IPS DF 19.7 (cell line): ENCODE measurements at places on chromosomes 13 and 19.

- no peak for DNase-seq
Measured at GRCh38 chr13:95276037-95276505, 25.2 kb downstream of the ABCC4 start.

DNA sequence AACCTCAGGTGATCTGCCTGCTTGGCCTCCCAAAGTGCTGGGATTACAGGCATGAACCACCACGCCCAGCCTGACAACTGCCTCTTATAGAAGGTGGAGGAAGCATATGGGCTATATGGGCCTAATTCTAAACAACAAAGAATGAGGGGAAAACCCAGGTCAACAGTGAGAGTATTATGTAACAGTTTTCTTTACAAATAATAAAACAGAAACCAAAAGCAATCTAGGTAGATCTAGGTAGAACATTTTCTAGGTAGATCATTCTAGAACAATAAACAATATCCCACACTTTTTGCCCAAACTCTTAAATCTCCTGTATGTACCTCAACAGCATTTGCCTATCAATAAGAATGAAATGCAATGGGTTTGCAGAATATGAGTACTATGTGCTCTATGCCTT lies 267.4 kb downstream of the ABCC4 start:
- no peak for DNase-seq

GRCh38 chr13:47334173-47334572 lies 437.3 kb upstream of the HTR2A start:
- DNase-seq: no peak

DNA sequence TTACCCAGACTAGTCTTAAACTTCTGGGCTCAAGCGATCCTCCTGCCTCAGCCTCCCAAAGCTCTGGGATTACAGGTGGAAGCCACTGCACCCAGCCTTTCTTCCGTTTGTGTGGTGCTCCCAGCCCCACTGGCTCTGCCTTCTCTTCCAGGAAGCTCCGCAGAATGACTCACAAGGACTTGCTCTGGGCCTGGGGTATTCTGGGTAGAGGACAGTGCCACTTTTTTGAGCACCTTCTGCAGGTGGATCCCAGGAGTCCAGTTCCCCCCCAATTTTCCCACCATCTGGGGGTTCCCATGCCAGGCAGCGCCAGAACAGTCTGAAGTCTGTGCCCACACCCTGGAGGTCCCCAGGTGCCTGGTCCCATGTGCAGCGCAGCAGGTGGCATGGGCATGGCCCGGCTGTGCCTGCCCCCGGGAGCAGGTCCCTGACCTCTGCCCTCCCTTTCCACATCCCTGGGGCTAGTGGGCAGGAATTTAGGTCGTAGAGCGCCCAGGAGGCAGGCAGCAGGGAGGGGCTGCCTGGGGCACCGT lies 1.6 kb downstream of the REEP6 start:
- no peak for DNase-seq

- DNase-seq: no peak
Measured at GRCh38 chr19:1513499-1514294, 878 bp upstream of the ADAMTSL5 start.

- DNase-seq: no peak
Measured at GRCh38 chr19:35032356-35032865, 2.1 kb downstream of the SCN1B start.

- DNase-seq: no peak
Measured at GRCh38 chr13:110592665-110593064, 22.7 kb upstream of the NAXD start.

DNA sequence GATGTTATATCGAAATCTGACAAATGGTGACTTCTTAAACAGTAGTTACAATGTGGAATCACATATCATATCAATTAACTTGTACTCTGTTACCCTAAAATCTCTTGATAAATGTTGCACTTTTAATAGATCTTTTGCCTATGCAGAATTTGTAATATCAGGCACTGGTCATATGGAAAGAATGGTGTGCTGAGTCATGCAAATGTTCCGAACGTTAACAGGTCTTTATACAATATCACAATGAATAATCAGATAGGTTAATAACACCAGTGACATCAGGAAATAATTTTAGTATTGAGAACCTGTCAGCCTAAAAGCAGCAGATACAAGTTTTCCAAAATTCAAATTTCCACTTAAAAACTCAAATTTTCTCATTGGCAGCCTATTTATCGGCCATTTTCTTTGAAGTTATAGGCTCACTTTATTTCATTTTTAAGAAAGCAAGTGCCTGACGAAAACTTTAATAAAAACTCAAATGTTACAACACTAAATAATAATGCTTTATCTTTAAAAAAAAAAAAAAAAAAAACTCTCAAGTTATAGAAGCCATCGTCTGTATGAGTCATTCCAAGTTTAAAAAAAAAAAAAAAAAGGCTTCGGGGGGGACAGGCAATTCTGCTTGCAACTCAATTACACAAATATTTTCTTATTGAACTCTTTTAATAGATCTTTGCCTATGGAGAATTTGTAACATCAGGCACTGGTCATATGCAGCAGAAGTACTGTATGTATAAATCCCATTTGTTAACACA lies 180.9 kb downstream of the DIAPH3 start:
- no peak for DNase-seq

- no peak for DNase-seq
Measured at GRCh38 chr13:113561417-113562084, 23.0 kb upstream of the TFDP1 start.

DNA sequence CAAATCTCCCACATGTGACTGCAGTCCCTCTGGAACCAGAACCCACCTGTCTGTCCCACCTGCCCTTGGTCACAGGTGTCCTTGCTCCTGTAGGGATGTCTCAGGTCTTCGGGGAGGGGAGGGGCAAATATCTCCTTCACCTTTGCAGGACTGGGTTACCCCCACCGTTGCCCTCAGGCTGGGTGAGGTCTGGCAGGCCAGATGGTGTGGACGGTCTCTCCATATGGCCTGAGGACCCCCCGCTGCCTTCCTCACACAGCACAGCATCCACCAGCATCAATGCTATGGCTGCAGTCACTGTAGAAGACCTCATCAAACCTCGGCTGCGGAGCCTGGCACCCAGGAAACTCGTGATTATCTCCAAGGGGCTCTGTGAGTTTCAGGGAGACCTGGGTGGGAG lies 10.0 kb downstream of the SLC5A5 start:
- DNase-seq: no peak

DNA sequence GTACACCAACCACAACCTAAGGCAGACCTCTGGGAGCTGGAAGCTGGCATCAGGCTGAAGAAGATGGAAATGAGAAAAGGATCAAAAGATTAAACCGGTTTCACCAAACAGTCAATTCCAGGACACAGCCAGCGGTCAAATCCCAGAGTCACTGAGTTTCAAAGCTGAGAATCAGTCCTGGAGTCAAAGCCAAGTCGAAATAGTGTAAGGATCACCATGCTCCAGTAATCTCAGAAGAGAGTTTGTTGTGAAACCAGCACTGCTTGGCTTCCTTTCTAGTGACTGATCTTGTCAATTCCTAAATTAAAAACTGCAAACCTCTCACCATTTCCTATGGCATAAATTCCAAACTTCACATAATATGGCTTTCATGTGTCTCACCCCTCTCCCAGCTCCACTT lies 198.8 kb downstream of the GPC6 start:
- DNase-seq: no peak

DNA sequence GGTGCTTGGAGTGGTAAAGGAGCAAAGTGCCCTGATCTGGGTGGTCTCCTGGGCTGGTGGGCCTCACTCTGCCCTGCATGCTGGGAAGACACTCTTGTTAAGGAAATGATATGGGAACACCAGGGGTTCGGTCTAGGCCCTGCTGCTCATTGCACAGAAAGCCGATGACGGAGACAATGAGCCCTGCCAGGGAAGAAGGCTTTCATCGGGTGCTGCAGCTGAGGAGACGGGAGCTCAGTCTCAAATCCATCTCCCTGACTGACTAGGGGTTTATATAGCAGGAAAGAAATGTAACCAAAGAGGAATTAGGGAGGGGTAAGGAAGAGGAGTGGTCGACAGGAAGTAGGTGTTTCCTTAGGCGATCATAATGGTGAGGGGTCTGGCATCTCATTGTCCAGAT lies 253.4 kb downstream of the TEX29 start:
- DNase-seq: no peak

DNA sequence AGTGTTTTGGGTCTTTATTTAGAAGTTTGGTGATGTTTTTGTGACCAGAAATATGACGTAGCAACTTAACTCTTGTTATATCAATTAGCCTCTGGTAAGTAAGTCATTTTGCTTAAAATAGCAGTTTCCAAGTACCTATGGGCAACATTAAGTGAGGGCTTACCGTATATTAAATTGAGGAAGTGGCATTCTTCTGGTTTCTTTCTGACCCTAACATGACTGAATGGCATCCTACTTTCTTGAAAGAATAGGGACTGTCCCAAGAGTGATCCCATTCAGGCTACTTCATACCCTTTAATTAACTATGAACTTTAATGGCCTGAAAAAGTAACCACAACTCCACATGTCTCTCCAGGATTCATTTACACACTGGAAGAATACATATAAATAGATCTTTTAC lies 106.6 kb downstream of the MZT1 start:
- DNase-seq: no peak

DNA sequence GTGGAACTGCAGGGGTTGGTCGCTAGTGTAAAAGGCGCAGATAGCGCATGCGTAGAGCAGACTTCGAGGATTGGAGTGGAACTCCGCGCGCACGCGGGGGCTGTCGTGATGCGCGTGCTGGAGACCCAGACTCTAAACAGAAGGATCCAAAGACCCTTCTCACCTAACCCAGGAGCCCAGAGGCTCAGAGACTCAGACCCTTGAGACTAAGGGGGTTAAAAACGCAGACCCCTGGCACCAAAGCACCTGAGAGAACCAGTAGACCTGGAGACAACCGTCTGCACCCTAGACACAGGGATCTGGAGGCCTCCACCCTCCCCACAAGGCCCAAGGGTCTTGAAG lies 567 bp upstream of the CTU1 start:
- DNase-seq: no peak

DNA sequence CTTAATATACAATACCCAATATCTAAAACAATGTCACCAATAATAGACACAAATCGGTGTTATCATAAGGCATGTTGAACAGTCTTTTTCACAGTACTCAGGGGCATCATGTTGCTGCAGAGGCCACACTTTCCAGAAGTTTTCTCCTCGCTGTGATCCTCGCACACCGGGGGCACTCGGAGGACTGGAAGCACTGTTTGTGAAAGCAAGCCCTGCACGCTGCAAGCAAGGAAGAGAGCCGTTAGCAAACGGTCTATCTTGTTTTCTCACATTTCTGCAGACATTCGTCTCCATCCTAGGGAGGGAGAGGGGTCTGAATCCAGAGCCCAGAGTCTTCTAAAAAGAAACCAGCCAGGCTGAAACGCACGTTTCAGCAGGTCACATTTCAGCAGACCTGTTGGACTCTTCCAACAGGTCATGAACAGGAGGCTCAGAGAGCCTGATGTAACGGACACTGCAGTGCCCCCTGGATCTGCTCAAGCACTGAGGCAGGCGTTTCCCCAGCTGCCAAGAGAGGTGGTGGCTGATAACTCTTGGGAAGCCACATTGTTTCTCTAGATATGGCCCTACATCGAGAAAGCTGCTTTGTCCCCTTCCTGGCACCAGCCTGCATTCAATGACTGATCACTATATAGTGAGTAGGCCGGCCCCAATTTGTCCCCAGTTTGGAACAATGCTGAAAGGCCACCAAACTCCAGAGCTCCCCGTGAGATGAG lies 43.6 kb downstream of the RUBCNL start:
- DNase-seq: no peak

DNA sequence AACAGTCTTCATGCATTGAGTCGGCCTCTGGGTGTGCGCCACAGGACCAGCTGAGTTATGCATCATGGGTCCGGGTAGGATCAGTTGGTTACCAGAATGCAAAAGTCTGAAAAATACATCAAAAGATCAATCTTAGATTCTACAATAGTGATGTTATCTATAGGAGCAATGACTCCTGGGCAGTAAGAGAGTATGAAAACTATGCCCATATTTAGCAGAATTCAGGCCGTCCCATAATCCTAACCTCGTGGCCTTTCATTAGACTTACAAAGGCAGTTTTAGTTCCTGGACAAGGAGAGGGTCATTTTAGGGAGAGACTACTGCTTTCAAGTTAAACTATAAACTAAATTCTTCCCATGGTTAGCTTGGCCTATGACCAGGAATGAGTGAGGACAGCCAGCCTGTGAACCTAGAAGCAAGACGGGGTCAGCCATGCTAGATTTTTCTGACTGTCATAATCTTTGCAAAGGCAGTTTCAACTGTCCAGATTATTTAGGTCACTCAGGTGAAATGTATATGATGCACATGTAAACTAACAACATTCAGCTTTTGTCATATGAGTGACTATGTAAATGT lies 11.8 kb upstream of the CDADC1 start:
- no peak for DNase-seq

GRCh38 chr13:78309497-78310180 lies 293.7 kb downstream of the POU4F1 start:
- DNase-seq: no peak

- no peak for DNase-seq
Measured at GRCh38 chr13:79079351-79079839, 326.7 kb downstream of the RBM26 start.

- no peak for DNase-seq
Measured at GRCh38 chr13:26749285-26749684, 11.3 kb downstream of the GPR12 start.

- DNase-seq: no peak
Measured at GRCh38 chr13:86563308-86563707, 764.1 kb upstream of the SLITRK6 start.

- DNase-seq: no peak
Measured at GRCh38 chr19:30722761-30723160, 350.6 kb downstream of the ZNF536 start.

DNA sequence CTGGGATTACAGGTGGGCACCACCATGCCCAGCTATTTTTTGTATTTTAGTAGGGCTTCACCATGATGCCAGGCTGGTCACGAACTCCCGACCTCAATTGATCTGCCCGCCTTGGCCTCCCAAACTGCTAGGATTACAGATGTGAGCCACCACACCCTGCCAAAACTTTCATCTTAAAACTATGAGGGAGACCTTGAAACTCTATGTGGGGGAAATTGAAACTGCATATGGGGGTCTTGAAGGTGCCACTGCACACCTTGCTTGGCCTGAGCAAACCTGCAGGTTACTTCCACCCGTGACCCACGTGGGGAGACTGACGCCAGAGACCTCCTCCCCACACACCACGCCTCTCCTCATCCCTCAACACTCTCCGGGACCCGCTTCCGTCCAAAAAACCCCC lies 15.6 kb downstream of the CILP2 start:
- DNase-seq: no peak
